ENCODE measurements at places on chromosomes 5 and 9. TPM values are rescaled to one million over a fixed set of nuclear protein-coding genes. Genes with fewer than 3 reads are reported as not detected.

The TTC23L gene
- total RNA-seq = 0.58 TPM

The HTR4 gene
- not detected for total RNA-seq

DNA sequence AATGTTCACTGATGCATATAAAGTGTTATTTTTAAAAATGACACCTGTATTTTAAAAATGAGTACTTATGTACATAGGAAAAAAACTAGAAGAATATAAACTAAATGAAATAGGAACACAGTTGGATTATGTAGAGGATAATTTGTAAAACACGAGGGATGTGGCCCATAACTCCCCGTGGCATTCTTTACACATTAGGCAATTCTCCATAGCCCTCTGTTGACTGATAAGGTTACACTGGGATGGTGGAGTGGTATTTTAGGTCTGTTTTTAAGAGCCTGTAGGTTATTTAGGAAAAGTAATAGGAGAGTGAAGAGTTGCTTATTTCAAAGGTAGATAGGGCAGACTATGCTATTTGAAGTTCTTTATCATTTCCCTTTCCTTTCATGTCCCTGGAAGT is 1.8 kb downstream of the CAVIN4 start:
- H3K4me1 ChIP-seq = no peaks in the 10 kb centered on the region
- H3K27ac ChIP-seq = no peak overlapping the region
- H3K27me3 ChIP-seq = no peaks in the 10 kb centered on the region
- DNase-seq = no peak
- H3K4me3 ChIP-seq = no peak overlapping the region

DNA sequence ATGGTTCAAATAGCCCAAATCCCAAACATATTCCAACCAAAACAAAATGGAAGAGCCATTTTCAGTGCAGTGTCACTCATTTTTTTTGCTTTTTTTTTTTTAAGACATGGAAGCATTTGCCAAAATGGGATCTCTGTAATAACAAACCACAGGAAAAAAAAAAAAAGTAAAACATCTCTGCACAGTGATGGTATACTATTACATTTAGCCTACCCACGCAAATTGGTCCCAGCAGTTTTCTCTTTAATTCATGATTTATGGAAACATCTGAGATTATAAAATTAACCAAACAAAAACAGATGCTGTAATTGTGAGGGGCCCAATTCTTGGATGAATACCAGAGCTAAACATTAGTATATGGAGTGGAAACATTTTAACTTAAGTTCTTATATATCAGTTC is 566.6 kb downstream of the ZNF608 start:
- H3K4me1 ChIP-seq = no peaks in the 10 kb centered on the region
- H3K27ac ChIP-seq = no peak overlapping the region
- no peak for DNase-seq
- H3K36me3 ChIP-seq = no peaks in the 10 kb centered on the region
- H3K27me3 ChIP-seq = no peaks in the 10 kb centered on the region

DNA sequence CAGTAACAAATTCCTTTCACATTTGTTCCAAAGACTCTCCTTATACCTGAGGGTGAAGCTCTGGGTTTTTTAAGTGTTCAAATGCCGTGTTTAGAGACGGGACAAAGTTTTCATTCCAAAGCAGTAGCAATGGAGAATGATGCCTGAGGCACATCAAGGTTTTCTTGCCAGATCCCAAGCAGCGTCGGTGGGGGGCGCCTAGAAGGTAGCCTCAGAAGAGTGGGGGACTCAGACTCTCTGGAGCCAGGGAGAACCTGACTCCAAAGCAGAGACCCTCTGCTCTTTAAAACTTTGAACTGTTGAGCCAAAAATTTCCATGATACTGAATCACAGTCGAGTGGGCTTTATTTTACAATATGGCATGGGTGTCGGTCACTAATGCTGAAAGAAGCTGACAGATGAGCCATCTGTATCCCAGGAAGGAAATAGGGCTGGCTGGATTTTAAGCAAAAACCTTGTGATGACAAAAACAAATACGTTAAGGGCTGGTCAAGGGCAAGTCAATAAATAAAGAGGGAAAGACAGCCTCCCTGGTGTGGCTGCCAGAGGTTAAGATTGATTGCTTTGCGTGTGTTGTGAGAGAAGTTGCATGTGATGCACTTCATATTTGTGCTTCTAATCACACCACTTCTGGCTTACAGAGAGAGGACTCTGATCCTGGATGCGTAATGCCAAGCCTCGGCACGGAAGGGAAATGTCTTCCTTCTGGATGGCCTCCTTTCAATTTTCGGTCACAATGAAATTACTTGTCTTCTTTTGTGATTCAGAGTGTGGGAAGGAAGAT is 161.1 kb upstream of the EFNA5 start:
- H3K4me3 ChIP-seq = no peak overlapping the region
- no peaks in the 10 kb centered on the region for H3K27me3 ChIP-seq
- no peaks in the 10 kb centered on the region for H3K4me1 ChIP-seq
- no peaks in the 10 kb centered on the region for H3K36me3 ChIP-seq

- H3K27me3 ChIP-seq = no peaks in the 10 kb centered on the region
- peaks cover 11% of the 10 kb centered on the region for H3K36me3 ChIP-seq
- H3K4me1 ChIP-seq = no peaks in the 10 kb centered on the region
- no peak overlapping the region for H3K27ac ChIP-seq
- no peak overlapping the region for H3K4me3 ChIP-seq
Observed at GRCh38 chr5:75584641-75585040, 26.6 kb upstream of the ANKDD1B start.

GRCh38 chr5:2166979-2167377 is 284.3 kb upstream of the IRX4 start:
- H3K27me3 ChIP-seq = no peaks in the 10 kb centered on the region
- no peaks in the 10 kb centered on the region for H3K4me1 ChIP-seq
- H3K4me3 ChIP-seq = no peak overlapping the region
- no peak for DNase-seq

- no peaks in the 10 kb centered on the region for H3K36me3 ChIP-seq
- no peak overlapping the region for H3K4me3 ChIP-seq
- no peak overlapping the region for H3K27ac ChIP-seq
- H3K27me3 ChIP-seq = no peaks in the 10 kb centered on the region
- no peaks in the 10 kb centered on the region for H3K4me1 ChIP-seq
- DNase-seq = no peak
Observed at GRCh38 chr5:174191850-174192655, 146.5 kb downstream of the NSG2 start.

Measured in activated T-cell treated with anti-CD3 and anti-CD28 coated beads, Interleukin-2, amount 50 U/mL, for 72 hours (primary cell).